ENCODE measurements at places on chromosomes 7 and 10. TPM values are rescaled to one million over a fixed set of nuclear protein-coding genes. Genes with fewer than 3 reads are reported as not detected.

DNA sequence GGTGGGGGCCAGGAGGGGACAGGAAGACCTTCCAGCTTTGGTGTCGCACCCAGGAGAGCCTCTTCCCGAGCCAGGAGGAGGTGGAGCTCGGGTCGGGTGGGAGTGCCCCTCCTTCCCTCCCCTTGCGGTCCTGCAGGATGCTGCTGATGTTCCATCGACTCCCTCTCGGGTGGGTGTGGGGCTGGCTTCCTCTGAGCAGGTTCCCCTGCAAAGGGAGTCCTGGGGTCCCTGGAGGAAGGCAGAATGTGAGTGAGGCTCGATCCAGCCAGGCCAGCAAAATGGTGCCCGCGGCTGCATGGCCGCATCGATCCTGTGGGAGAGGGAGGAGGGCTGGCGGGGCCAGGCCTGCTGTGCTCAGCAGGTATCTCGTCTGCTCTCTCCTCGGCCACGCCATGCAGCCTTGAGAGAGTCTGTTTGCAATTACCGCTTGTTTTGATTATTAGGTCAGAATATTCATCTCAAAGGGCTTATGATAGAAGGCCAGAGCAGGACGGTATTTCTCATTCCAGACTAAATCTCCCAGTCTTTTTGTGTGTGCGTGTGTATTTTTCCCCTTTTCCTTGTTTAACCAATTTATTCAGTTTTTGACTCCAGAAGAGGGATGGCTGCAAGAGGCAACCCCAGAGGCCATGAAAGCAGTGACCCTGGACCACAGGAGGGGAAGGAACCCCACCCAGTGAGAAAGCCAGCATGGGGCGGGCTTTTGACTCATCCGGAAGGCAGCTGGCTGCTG lies 137.3 kb upstream of the ZMIZ1 start:
- H3K36me3 ChIP-seq: no peaks in the 10 kb centered on the region
- peaks cover 19% of the 10 kb centered on the region for H3K4me1 ChIP-seq
- DNase-seq: peak; percentile 54
- H3K27me3 ChIP-seq: no peaks in the 10 kb centered on the region

DNA sequence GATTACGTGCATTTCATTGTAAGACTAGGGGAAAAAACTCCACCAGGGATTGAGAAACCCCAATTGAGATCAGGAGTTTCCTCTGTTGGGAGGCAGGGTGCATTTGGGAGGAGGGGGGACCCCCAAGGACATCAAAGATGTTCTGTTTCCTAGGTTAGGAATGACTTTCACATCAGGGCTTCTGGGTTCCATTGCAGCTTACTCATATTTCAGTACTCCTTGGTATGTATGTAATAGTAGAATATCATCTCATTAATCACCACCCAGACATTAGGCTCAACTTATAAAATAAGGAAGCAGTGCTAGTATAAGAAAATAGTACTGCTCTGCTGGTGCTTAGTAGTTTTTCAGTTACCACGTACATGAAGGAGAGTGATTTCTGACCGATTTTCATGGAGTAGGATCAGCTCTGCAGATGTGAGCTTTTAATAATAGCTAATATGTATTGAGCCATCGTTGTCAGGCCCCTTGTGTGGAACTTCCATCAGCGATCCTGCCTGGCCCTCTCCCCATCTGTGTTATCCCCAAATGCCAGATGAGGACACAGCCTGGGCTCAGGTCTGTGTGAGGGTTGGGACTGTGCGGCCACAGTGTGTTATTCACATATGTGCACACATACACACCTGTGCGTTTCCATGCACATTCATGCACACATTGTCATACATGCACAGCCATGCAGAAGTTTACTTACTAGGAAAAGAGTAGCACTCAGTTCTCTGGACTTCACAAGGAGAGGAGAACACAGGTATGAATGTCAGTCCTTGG lies 23.5 kb downstream of the UPP1 start:
- H3K27ac ChIP-seq: no peak overlapping the region
- no peaks in the 10 kb centered on the region for H3K4me1 ChIP-seq
- peaks cover 17% of the 10 kb centered on the region for H3K36me3 ChIP-seq
- H3K4me3 ChIP-seq: no peak overlapping the region
- DNase-seq: no peak
- H3K27me3 ChIP-seq: no peaks in the 10 kb centered on the region

GRCh38 chr7:137818036-137818435 lies 28.7 kb downstream of the DGKI start:
- no peaks in the 10 kb centered on the region for H3K27me3 ChIP-seq
- H3K36me3 ChIP-seq: no peaks in the 10 kb centered on the region
- DNase-seq: no peak
- H3K27ac ChIP-seq: no peak overlapping the region
- H3K4me1 ChIP-seq: no peaks in the 10 kb centered on the region

- H3K27ac ChIP-seq: no peak overlapping the region
- no peak for DNase-seq
These were observed 40.6 kb upstream of the ADD3 start for GRCh38 chr10:109966961-109967738.

GRCh38 chr10:70843333-70843732 lies 27.6 kb downstream of the SGPL1 start:
- H3K4me3 ChIP-seq: no peak overlapping the region
- DNase-seq: no peak
- no peaks in the 10 kb centered on the region for H3K4me1 ChIP-seq
- H3K36me3 ChIP-seq: peaks cover 25% of the 10 kb centered on the region
- no peaks in the 10 kb centered on the region for H3K27me3 ChIP-seq

DNA sequence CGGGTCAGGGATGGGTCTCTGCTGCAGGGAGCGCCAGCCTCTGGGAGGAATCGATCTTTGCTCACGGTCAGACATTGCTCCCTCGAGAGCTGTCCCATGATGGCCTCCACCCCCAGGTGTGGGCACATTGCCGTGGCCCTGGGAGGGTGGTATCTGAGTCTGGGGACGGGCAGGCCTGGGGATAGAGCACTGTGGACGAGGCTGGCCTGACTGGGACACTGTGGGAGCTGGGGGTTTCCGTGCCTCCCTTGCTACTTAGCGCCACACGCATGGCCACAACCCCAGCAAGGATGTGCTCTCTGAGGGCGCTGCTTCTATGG lies 55.7 kb downstream of the JAKMIP3 start:
- H3K27me3 ChIP-seq: no peaks in the 10 kb centered on the region
- H3K27ac ChIP-seq: no peak overlapping the region
- H3K4me3 ChIP-seq: no peak overlapping the region

- no peak overlapping the region for H3K4me3 ChIP-seq
- H3K27ac ChIP-seq: no peak overlapping the region
- H3K4me1 ChIP-seq: peaks cover 3% of the 10 kb centered on the region
- DNase-seq: no peak
These were observed 37.0 kb downstream of the PFKP start for GRCh38 chr10:3104251-3104918.

DNA sequence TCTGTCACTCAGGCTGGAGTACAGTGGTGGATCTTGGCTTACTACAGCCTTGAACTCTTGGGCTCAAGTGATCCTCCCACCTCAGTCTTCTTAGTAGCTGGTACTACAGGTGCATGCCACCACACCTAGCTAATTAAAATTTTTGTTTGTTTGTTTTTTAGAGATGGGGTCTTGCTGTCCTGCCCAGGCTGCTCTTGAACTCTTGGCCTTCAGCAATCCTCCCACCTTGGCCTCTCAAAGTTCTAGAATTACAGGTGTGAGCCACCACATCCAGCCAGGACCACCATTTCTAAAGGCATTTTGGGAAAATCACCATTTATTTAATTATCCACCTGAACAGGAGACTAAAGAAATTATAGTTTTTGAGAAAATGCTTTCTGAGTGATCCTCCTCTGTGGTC lies 252.3 kb downstream of the PRPF18 start:
- no peak for DNase-seq
- no peaks in the 10 kb centered on the region for H3K36me3 ChIP-seq
- no peak overlapping the region for H3K27ac ChIP-seq

DNA sequence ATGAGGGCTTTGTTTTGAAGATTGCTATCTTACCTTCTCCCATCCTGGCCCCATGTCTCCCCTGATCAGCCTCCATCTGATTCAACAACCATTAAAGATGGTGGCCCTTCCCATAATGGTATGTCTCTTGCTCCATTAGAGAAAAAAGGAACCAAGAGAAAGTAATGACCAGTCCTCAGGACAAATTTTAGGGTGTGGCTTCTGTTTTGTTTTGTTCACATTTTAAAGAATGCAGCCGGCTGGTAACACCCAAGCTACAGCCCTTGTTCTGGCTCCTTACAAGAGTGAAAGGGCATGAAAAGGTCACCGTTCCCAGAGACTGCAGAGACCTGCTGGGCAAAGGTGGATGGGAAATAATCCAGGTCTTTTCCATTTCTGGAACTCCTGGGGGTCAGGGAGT lies 287.9 kb upstream of the NEBL start:
- no peaks in the 10 kb centered on the region for H3K36me3 ChIP-seq
- DNase-seq: no peak
- H3K27ac ChIP-seq: no peak overlapping the region
- no peaks in the 10 kb centered on the region for H3K27me3 ChIP-seq

FZD1 gene
- total RNA-seq: 25.7 TPM

SSC4D gene
- 1.1 TPM for total RNA-seq

FOXI2 gene
- not detected for total RNA-seq
